ENCODE measurements at places on chromosomes 3 and 15. TPM values are rescaled to one million over a fixed set of nuclear protein-coding genes. Genes with fewer than 3 reads are reported as not detected.

Gene CCDC191
- 1.9 TPM for total RNA-seq

Gene CD86
- 13.2 TPM for total RNA-seq

Gene CIB1
- 30.6 TPM for total RNA-seq

Gene GALNT15
- 558 TPM for total RNA-seq

Gene CAPN3
- total RNA-seq: 11.5 TPM

Gene ECE2
- not detected for total RNA-seq

Gene SLC28A1
- not detected for total RNA-seq

Gene SLC12A1
- total RNA-seq: not detected

Gene GCNT3
- total RNA-seq: not detected

- no peak for DNase-seq
Measured at GRCh38 chr15:88717382-88718031, 78.7 kb downstream of the ISG20 start.

GRCh38 chr3:4241595-4242170 is 61.5 kb upstream of the SETMAR start:
- DNase-seq: no peak

GRCh38 chr3:106750092-106750491 is 627.1 kb upstream of the CCDC54 start:
- DNase-seq: no peak

GRCh38 chr15:75193976-75194375 is 7.7 kb upstream of the C15orf39 start:
- DNase-seq: no peak

- no peak for DNase-seq
Measured at GRCh38 chr3:136326316-136326715, 76.2 kb downstream of the PCCB start.

- DNase-seq: no peak
Measured at GRCh38 chr3:171369156-171369555, 91.0 kb downstream of the TNIK start.

- DNase-seq: no peak
Measured at GRCh38 chr15:29079479-29079878, 190.1 kb downstream of the NSMCE3 start.

GRCh38 chr15:57443486-57443885 is 67.2 kb downstream of the CGNL1 start:
- DNase-seq: no peak

GRCh38 chr15:97745481-97746071 is 214.9 kb upstream of the ARRDC4 start:
- DNase-seq: no peak

DNA sequence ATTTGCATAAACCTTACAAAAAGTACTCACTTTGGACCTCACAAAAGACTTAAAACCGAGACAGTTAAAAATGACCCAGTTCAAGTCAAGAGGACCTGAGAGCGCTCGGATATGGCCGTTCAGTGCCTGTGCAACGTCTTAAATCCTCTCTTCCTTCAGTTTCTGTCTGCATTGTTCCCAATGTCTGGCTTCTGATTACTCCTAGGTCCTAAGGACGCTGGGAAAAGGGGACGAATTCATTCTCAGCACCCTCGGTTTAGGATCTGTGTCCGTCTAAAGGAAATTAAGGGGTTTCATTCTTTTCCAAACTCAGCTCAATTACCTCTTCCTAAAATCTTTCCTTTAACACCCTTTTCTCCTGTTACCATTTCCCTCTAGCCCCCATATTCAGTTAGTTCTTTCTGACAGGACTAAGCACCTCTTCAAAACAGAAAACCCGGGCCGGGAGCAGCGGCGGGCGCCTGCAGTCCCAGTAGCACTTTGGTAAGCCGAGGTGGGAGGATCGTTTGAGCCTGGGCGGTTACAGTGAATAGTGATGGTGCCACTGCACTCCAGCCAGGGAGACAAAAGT is 970 bp downstream of the DPPA4 start:
- DNase-seq: no peak

DNA sequence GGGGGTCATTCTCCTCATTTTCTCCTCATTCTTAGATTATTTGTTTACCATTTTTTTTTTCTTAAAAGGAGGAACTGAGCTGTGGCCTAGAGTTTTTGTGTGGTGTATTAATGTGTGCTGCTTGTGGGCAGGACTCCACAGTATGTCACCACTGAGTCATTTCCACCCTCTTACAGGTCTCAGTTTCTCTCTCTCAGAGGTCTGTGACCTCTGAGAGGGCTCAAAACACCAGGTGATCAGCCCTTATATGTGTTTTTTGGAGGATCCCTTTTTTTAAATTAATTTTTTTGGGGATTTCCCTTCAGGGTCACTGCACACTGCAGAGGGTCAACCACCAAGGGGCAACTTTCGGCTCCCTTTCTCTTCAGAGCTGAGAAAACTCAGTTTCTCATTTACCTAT is 166.4 kb downstream of the SUCNR1 start:
- DNase-seq: no peak

- DNase-seq: no peak
Measured at GRCh38 chr15:67746022-67746421, 79.3 kb upstream of the SKOR1 start.

- DNase-seq: no peak
Measured at GRCh38 chr15:68783226-68784058, 37.3 kb downstream of the ANP32A start.

DNA sequence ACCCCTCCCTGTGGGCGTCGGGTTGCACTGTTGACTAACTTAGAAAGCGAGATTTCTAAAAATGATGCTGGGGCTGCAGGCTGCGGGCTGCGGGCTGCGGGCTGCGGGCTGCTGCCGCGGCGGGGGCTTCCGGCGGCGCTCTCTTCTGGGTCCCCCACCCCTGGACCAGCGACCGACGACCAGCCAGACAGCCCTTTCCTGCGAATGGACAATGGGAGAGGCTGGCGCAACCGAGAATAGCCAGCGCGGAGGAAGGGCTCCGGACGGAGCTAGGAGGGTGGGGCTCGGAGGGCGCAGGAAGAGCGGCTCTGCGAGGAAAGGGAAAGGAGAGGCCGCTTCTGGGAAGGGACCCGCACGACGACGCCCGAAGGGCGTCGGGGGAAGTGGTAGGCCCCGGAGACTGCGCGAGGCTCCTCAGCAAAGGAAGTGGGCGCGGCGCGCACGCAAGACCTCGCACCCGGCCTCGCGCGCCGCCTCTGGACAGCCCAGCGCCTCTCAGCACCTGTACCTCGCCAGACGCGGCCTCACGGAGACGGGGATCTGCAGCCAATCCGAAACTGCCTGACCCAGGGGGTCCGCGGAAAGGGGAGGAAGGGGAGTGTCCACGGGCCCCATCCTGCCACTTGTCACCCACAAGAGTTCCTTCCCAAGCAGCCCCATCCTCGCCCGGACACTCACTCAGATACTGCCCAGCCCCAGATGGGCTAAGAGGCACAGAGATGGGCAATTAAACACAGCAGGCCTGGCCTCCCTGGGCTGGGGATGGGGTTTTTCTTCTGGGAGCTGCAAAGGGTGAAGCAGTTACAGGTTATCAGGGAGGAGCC is 70.7 kb downstream of the SLC12A8 start:
- DNase-seq: no peak

GRCh38 chr3:86562090-86562489 is 428.9 kb downstream of the VGLL3 start:
- DNase-seq: no peak

Measured in omental fat pad (tissue), 4 donors.